ENCODE measurements at places on chromosomes 2 and 18.

GRCh38 chr2:84052043-84052442 is 407.0 kb downstream of the SUCLG1 start:
- no peak for DNase-seq

DNA sequence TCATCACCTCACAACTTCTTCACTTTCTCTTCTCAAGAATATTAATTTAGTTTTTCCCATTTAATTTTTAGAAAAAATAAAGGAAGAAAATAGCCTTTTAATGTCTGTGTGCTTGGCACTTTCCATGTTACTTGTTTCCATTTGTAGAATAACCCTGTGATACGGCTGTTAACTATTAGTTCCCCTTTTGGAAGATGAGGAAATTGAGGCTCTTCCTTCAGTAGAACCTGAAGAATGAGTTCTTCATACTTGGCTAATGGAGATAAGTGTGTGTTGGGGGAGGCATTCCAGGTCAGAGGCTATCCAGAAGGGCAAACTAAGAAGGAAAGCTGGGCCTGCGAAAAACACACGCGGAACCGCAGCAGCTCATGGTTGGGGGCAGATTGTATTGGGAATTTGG is 38.3 kb downstream of the ZNF532 start:
- DNase-seq: no peak

DNA sequence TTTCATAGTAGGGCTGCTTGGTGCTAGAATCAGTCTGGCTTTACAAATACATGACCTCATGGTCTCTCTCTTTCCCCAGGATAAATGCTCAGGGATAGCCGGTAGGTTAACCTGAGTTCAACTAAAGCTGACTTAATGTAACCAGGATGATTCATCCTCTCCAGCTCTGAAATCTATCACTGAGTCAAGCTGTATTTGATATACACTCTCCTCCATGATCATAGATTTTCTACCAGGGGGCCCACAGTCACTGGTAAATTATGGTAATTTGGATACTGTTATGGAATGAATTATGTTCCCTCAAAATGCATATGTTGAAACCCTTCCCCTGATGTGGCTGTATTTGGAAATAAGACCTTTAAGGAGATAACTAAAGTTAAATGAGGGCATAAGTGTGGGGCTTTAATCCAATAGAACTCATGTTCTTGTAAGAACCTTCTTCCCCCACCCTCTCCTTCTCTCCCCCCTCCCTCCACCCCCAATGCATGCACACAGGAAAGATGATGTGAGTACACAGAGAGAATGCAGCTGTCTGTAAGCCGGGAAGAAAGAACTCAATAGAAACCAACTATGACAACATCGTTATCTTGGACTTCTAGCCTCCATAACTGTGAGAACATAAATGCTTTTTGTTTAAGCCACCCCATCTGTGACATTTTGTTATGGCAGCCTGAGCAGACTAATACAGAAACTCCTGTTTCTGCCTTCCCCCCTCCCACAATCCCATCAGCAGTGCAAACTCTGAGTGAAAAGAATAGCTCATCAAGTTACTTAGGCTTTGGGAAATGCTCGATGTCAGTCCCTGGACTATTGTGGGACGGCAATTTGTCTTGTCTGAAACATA is 134.9 kb upstream of the KYNU start:
- no peak for DNase-seq

DNA sequence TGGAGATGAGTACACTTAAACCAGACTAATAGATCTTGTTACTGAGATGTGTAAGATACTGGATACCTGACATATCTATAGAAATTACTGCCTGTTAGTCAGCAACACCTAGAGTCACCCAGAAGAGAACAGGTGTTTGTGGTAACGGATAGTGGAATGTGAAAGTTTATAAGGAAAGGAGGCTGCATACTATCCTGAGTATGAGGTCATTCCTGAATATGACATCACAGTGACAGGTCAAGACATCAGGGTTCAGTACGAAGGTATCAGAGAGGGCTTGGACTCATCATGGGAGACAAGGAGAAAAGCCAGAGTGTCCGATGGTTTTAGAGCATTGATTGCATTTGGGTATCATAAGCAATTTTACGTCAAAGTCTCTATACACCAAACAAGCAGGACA is 55.3 kb downstream of the ABCA12 start:
- DNase-seq: no peak

- DNase-seq: no peak
Observed at GRCh38 chr18:48866856-48867255, 83.9 kb downstream of the SMAD7 start.

DNA sequence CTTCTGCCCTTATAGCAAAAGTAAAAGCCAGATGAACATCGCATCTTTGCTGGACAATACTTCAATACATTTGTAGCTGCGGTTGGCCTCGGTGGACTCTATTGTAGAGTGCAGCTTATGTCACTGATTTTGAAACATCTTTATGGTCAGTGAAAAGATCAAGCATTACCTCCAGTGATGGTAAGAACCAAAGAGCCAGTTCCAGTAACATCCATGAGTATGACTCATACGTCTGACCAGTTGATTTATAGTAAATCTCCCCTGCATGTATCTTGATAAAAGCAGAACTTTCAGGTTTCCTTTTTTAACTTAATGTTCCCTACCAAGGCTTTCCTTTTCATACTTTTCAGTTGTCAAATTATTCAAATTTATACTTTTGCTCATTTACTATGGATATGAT is 119.2 kb upstream of the HNRNPA3 start:
- DNase-seq: no peak

Data from dermis microvascular lymphatic vessel endothelial cell (primary cell).